Smooth muscle cell of the coronary artery (primary cell): ENCODE measurements at places on chromosomes 4 and X. TPM values are rescaled to one million over a fixed set of nuclear protein-coding genes. Genes with fewer than 3 reads are reported as not detected.

The SORCS2 gene
- 0.15 and 0.23 TPM in 2 replicates for total RNA-seq

The SLC9A7 gene
- 37.2 and 65.3 TPM in 2 replicates for total RNA-seq

The SASH3 gene
- not detected in 2 replicates for total RNA-seq

The ADGRG4 gene
- total RNA-seq = not detected in 2 replicates

The ASIC5 gene
- total RNA-seq = not detected in 2 replicates

The EOLA2 gene
- total RNA-seq = 16.4 and 21.8 TPM in 2 replicates

The MUC7 gene
- not detected in 2 replicates for total RNA-seq

The GLRB gene
- total RNA-seq = 4.5 and 9.2 TPM in 2 replicates

The SLITRK4 gene
- total RNA-seq = 0.15 and 1.3 TPM in 2 replicates

The PAGE2B gene
- total RNA-seq = not detected in 2 replicates

The ESX1 gene
- total RNA-seq = not detected in 2 replicates

The LRAT gene
- total RNA-seq = not detected in 2 replicates

The MAGEB2 gene
- not detected in 2 replicates for total RNA-seq

The DDIT4L gene
- 1.1 and 2.7 TPM in 2 replicates for total RNA-seq
